ENCODE measurements at places on chromosomes 5 and 9. TPM values are rescaled to one million over a fixed set of nuclear protein-coding genes. Genes with fewer than 3 reads are reported as not detected.

GRCh38 chr5:96066386-96066719 is 104.7 kb upstream of the ELL2 start:
- DNase-seq = no peak

DAB2IP gene
- total RNA-seq = 33.4 TPM

GLRA1 gene
- total RNA-seq = not detected

DNA sequence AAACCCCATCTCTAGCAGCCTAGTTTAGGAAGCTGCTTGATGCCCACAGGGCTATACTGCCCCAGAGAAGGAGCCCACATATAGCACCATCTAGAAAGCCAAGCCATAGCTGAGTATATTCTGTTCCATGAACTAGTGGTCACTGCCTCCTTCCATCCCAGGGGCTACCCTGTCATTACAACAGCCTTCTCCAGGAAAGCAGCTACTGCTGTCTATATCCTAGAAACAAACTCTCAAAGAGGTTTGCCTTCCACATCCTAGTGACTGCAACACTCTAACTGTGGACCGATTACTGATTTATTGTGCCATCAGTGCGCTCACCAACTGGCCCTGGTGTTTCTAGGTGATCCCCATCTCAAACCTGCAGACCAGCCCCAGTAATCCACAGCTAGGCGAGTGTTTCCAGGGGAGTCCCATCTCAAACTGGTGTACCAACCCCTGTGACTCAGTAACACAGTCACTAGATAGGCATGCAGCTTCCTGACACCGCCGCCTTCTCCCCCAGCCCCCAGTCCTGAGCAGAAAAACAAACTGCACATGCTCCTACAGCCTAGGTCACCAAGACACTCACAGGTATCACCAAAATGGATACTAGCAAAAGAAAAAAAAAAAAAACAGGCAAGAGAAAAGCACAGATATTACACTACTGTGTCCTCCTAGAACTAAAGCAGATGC is 14.8 kb downstream of the SPTLC1 start:
- DNase-seq = no peak

GRCh38 chr9:127918183-127919107 is 1.6 kb upstream of the ST6GALNAC4 start:
- peak; percentile 59 for DNase-seq

GRCh38 chr9:132780230-132781007 is 97.7 kb downstream of the AK8 start:
- DNase-seq = no peak

DNA sequence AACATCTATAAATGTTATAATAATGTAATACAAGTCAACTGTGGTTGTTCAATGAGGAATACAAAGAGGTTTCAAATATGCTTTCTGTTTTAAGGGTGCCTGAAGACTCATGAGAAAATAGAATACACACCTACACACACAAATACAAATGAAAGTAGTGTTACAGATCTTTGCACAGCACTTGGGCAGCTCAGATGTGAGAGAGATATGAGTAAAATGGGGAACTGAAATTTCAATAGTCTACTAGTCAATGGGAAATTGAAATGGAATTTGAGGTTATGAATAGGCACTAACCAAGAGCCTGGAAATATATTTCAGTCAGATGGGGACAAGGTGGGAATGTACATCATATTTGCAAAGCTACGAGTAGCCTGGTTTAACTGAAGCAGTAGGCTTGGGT is 96.6 kb downstream of the ISL1 start:
- DNase-seq = no peak

- no peak for DNase-seq
These were observed 116.9 kb upstream of the SPOCK1 start for GRCh38 chr5:137616046-137616445.

DNA sequence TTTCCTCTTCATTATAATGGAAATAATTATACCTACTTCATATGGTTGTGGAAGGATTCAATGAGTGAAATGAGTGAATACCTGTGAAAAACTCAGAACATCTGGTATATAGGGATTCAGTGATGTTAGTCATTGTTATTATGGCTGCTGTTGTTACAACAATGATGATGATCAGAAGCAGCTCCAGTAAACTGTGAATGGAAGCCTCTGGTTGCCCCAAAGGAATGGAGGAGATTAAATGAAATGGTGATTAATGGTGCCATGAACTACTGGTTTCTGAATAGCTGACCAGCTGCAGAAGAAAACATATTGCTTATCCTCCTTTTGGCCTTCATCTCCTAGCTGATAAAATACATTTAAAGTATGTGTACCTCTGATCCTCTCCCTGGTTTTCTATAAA is 372.0 kb downstream of the ARHGEF28 start:
- no peak for DNase-seq

PLAC8L1 gene
- 0.49 TPM for total RNA-seq

DNA sequence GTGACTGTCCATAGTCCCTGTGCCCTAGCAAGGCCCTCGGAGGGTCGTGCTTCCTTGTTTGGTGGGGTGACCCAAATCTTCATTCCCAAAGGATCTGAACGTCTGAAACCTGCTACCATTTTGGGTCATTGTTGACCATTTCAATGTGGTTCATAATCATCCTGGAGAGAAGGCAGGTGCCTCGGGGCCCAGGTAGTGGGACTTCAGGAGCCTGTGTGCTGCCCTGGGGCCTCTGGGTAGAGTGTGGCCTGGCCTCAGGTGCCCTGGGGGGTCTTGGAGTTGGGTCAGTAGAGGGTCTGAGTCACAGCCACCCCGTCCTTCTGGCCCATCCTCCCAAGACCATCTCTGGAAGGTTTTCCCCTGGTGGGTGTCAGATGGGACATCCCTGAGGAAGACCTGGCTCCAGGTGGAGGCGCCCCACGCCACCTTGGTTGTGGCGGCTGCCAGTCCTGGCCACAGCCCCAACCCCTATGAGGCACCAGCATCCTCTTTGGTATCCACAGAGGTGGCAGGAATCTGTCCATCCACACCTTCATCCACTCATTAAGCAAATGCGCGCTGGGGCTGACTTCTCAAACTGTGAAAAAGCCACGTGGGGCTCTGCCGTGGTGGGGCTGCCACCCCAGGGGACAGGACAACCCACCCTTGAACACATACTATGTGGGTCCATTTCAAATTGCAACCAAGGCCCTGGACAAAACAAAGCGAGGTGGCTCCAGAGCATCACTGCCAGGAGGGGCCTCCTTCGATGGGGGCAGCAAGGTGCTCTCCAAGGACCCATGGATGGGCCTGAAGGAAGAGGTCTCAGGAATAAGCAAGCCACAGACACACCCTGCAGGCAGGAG is 41.6 kb upstream of the FCN1 start:
- DNase-seq = no peak

GRCh38 chr9:135865531-135865930 is 41.8 kb downstream of the CAMSAP1 start:
- no peak for DNase-seq

NTRK2 gene
- total RNA-seq = 1.1 TPM

DNA sequence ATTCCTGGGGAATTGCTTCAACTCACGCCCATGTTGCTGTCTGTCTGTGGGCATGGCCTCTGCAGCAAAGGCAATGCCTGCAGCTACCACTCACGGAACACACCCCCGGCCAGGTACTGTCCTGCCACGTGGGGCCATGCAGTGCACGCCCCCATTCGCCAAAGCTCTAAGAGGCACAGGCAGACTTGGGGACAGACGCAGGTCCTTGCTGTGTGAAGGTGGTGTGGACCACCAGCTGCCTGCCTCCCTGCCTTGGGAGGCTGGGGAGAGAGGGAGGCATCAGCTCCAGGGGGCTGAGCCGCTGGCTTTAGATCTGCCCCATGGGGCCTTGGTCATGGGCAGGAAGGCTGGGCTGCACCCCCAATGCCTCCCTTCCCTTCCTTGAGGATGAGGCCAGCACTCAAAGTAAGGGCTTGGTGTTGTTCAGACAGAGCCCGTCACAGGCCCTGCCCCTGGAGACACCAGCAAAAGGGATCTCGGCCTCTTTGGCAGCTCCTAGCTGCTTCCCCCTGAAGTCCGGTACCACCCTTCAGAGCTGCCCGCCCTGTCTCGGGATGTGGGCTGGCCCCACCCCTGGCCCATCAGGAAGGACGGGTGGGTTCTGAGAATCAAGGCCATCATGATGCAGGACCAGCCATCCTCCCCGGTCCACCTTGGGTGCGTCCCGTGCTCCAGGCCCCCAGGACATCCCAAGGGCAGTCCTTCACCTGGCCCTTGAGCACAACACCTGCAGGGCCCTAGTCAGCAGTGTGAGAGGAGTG is 2.3 kb downstream of the GRIN1 start:
- DNase-seq = no peak

DNA sequence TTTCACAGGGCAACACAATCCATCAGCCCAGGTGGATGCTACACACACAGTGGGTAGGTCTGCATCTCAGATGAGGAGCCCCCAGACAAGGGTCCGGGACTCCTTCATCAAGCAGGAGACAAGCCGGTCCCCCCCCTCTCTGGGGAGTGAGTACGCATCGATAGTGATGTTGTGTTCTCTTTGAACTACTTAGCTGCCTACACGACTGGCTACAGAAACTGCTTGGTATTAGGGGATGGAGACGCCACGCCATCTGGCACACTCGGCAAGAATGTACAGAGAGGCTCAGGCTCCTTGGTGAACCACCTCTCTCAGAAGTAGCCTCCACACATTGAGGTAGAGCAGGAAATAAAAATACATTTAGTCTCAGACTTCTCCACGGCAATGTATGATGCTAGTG is 179.8 kb downstream of the CNTNAP3 start:
- no peak for DNase-seq

- no peak for DNase-seq
These were observed 54.7 kb downstream of the SREK1 start for GRCh38 chr5:66198837-66199236.

DNA sequence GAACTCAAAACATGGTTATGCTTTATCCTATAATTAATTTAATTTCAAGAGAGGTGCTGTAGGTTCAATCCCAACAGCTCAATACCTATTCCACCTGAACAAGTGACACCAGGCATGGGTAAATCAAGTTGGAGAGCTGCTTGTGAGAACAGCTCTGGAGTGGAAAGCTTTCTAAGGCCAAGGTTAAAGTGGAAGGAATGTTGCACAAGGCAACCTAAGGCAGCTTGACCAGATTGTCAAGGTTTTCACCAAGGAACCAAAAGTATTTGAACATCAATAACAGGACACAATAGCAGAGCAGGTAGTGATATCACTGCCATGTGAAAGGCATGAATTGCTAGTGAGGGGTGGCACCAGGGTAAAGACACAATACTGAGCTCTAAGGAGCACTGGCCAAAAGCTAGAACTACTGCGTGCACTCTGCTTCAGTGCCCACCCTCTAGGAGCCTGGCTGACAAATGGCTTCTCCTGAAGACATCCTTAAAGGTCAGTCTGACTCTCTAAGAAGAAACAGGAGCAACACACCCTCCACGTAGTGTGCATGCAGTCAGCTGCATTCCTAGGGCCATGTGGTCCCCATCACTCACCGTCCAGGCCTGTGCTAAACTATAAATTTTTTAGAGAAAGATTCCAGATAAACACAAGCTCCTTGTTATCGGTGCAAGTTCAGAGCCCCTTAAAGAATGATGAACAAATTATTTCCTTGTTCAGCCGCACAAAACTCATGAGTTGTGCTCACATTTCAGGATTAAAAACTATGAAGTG is 677.7 kb upstream of the KLF4 start:
- no peak for DNase-seq

GRCh38 chr9:34396276-34397214 is 19.8 kb upstream of the MYORG start:
- no peak for DNase-seq

DNA sequence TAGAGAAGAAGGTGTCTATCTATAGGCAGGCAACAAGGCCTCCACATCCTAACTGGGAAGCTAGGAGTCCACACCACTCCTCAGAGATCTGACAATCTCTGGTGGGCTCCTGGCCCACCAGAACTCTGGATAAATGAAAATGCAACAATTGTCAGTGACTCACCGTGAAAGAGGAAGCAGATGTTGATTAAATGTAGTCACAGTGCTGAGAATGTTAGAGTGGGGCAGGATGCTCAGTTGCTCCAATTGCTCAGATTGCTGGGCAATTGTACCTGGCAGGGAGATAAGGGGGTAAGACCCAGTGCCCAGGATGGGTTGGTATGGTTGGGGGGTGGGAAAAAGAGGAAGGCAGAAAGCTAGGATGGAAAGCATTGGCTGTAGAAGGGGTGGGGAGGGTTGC is 4.3 kb downstream of the CCL19 start:
- no peak for DNase-seq

- DNase-seq = peak; percentile 62
These were observed 65.9 kb downstream of the DAP start for GRCh38 chr5:10695055-10695649.

CATSPER3 gene
- 1.8 TPM for total RNA-seq

GRCh38 chr9:110832926-110833325 is 164.3 kb downstream of the MUSK start:
- no peak for DNase-seq

PCDHB16 gene
- 0.63 TPM for total RNA-seq

INSL4 gene
- total RNA-seq = not detected

DNA sequence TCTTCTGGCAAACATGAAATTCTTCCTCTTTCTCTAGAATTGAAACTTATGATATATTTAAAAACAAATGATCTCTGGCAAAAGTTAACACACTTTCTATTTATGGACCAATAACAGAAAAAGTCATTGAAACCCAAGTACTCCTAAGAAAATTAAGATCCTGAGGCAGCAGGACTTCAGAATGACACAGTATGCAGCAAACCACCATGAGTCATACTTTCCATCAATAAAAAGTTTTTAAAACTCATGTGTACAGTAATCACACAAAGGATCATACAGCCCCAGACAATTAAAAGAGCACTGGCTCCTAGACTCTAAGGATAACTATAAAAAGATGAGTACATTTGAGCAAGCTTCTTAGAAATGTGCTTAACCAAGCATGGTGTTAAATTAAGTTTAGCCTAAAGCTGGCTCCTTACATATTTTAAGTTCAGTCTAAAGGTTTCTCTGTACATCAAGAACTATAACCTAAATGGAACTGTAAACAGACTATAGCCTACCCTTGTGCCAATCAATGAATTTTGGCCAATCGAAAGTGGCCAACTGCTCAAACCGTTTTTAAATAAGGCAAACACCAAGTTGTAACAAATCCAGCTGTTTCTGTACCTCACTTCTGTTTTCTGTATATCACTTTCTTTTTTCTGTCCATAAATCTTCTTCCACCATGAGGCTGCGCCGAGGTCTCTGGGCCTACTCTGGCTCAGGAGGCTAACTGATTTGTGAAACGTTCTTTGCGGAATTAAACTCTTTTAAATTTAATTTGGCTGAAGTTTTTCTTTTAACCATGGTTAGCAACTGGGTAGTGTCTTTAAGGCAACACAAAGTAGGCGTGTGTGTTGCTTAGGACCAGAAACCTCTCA is 232.1 kb upstream of the PIK3R1 start:
- DNase-seq = no peak

PRSS3 gene
- total RNA-seq = not detected

All from psoas muscle (tissue), 8 donors.